NCI-H1417 treated with DMSO at 0.1 percent for 48 hours (cell line): ENCODE measurements at places on chromosomes 2 and 18.

- no peak for DNase-seq
Observed at GRCh38 chr2:42309366-42309765, 51.7 kb downstream of the COX7A2L start.

DNA sequence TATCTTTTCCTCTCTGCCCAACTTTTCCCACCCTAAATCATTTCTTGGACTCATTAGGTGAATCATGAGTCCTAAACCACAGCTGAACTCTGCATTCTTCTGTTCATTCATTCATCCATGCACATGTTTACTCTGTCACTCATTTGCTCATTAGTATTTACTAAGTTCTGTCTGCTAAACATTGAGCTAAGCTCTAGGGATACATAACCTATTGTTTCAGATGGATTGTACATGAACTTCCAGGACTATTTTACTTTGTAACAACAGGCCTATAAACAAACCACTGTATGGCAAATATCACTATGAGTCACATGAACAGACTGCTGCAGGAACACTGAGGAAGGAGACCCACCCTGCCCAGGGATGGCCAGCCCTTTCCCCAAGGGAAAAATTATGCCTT is 14.6 kb upstream of the DYNC2LI1 start:
- no peak for DNase-seq

DNA sequence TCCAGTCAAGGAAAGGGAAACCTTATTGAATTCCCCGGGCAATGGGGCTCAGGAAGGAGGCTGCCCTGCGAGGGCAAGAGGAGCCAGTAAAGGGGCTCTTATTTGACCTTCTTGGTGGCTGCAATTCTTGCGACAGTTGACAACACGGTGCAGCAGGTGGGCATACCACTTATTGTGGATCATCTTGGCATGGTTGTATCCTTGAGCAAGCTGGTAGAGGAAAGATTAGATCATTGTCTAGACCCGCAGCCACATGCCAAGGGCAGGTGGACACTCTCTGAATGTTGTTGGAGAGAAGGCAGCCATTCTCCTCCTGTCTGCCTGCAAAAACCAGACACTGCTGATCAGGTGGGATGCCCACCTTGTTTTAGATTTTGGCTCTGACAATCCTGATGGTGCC is 170.2 kb upstream of the CHST9 start:
- no peak for DNase-seq

- DNase-seq, result no peak
Observed at GRCh38 chr18:21761471-21762115, 21.0 kb downstream of the MIB1 start.

GRCh38 chr2:36389091-36389564 is 33.5 kb downstream of the CRIM1 start:
- DNase-seq, result no peak

DNA sequence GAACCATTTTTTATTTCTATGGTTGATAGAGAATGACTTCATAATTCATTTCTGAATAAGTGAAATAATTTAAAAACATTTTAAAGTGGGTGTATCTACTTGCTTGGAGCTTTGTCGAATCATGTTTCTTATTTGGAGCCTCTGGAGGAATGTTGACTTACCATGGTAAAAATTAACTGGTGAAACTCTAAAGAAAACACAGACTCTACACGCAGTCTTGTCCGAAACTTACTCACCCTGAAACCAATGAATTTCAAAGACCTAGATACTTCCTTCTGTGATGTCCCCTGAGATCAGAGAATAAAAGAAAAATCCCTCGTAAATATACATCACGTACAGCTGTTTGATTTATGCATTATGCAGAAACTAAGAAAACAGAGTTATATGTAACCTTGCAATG is 665.2 kb upstream of the NRXN1 start:
- no peak for DNase-seq

DNA sequence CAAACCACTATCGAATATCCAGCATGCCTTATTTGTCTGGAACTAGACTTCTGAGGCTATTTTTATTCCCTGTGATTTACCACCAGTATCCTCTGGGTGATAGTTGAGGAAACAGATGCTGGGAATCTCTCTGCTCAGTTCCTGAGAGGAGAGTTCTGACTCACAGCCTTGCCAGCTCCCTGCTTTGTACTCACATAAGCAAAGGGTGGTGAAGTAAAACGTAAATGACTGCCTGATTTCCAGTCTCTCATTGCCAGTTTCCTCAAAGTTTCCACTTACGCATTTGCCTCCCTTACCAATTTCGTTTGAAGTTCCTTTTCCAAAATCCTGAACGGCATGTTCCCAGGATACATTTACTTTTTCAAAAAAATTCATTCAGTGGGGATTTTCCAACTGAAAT is 69.2 kb upstream of the HNRNPA3 start:
- DNase-seq, result no peak

DNA sequence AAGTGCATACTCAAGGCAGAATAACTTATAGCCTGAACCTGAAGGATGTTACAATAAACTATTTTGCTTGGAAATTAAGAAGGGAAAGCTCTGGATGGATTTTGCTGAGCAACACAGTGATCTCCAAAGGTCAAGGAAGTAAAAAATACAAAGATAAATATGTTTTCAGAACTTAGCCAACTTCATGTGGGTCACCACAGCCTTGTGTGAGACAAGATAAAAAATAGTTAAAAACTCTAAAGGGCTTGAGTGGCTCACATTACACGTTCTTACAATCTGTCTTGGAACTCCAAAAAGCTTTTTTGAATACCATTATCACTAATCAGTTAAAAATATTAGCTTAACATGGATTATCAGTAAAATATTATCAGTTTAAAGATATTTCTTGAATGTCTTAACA is 28.9 kb upstream of the MTX2 start:
- DNase-seq, result no peak
